ENCODE measurements at places on chromosomes 7 and 10.

GRCh38 chr7:36281945-36282717 is 107.5 kb upstream of the ANLN start:
- peak; percentile 33 for DNase-seq

DNA sequence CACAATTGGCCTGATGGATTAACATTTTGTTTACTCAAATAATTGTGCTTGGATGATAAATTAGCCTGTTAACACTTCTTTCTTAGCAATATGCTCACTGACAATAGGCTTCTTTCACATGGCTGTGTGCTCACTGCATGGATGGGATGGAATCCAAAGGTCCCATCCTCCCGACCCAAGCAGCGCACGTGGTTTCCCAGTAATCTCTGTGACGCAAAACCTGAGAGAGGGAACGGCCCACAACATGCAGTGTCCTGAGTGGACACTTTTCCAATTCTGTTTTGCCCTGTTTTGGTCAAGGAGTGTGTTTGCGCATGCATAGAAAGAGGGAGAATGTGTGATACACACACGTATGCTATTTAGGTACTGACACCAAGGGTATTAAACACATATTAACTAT is 42.1 kb upstream of the RASGEF1A start:
- DNase-seq: no peak

DNA sequence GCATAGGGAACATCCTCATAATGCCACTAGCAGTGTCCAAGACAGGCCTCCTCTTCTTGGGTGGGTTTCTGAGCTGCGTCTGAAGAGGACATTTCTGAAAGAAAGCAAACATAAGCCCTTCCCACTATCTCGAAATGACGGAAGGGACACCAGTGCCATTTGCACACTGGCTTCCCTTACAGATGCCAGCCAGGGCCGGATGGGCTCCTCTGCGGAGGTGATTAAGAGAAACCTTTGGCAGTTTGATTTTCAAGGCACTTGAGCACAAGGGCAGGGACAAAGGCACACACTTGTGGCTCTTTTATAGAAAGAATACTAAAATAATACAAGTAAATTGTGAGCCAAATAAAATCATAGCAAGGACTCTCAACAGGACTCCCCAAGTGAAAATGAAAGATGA is 106.6 kb upstream of the CELF2 start:
- no peak for DNase-seq

GRCh38 chr7:135960709-135961451 is 16.3 kb downstream of the MTPN start:
- no peak for DNase-seq

GRCh38 chr10:5524641-5525560 is at the start of gene CALML3:
CALML3 (plus strand) TSS chr10:5524961; CDS start chr10:5525086, 125 bp downstream.
- no peak for DNase-seq

DNA sequence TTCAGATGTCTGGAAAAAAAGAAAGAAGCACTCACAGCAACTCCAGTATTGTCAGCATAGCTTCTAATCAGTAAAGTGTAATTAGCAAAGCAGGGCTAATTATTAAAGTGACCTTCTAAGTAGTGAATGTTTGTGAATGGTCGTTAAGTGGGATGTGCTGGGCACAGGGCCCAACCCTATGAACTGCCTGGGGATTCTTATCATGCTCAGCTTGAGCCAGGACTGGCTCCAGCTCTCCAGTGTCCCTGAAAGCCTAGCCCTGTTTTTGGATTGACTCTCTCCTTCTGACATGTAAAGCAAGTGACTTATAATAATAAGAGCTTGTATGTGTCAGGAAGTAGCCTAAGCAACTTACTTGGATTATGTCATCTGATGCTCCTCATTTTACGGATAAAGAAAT is 9.5 kb upstream of the TBX20 start:
- DNase-seq: no peak

DNA sequence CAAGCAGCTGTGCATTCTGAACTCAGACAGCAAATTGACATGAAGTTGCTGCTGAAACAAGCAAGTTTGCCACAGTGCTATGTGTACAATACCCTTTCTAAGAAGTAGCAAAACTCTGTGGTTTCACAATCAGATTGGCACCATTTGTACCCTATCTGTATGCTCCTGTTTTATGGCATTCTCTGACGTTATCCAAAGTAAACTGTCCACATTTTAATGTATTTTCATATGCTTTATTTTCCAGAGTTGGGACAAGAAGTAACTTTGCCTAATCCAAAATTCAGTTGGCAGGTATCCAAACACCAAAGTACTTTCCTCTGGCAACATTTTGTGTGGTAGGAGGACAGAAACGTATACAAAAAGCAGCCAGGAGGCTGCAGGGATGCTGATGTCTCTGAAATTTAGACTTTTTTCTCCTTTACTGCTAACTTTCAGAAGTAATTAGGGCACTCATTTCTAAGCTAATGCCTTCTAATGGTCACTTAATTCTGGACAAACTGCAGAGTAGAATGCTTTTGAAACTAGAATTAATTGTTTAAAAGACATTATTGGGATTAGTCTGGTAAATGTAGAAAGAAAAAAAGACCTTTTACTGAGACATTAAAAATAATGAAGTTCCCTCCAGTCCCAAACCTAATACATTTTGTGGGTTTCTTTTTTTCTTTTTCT is 414.7 kb upstream of the NRP1 start:
- no peak for DNase-seq

GRCh38 chr10:47306387-47307210 is 6.6 kb downstream of the GDF10 start:
- no peak for DNase-seq

GRCh38 chr7:50684011-50684712 is 98.5 kb downstream of the GRB10 start:
- DNase-seq: no peak

- DNase-seq: no peak
Observed at GRCh38 chr10:17066000-17066399, 63.6 kb downstream of the CUBN start.

- no peak for DNase-seq
Observed at GRCh38 chr10:103558911-103559310, 65.4 kb downstream of the NEURL1 start.

GRCh38 chr10:45274364-45274763 is 41.0 kb downstream of the OR13A1 start:
- DNase-seq: no peak

DNA sequence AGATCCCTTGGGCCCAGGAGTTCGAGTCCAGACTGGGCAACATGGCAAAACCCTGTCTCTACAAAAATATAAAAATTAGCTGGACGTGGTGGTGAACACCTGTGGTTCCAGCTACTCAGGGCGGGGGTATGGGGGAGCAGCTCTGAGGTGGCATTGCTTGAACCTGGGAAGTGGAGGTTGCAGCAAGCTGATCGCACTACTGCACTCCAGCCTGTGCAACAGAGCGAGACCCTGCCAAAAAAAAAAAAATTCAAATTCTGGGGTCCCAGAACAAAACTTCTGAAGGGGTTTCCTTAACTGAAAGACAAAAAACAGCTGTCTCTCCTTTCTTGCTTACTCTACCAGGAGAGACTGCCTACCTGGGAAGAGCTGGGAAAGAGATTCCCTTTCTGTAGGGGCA is 27.0 kb downstream of the DNMBP start:
- no peak for DNase-seq

DNA sequence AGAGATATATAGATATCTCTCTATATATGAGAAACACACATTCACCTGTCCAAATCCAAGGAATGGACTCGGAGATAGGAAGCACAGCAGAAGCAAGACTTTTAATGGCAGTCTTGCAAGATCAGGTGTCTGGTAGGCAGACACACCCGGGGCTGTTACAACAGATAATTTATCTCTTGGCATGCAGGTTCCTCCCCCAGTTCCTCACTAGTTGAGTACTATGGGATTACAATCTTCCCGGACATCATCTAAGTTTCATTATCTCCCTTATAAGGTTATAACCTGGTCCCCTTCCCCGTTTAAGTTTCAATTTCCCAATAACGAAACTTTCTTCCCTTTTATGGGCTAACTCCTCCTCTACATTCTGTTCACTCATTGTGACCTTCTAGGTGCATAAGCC is 399.3 kb downstream of the PPP1R3A start:
- DNase-seq: no peak

- DNase-seq: peak; percentile 87
Observed at GRCh38 chr10:34739915-34740314, 75.2 kb downstream of the PARD3 start.

- peak; percentile 32 for DNase-seq
Observed at GRCh38 chr7:47416492-47417480, 165.1 kb downstream of the TNS3 start.

GRCh38 chr10:101351017-101351416 is 2.9 kb upstream of the BTRC start:
- DNase-seq: no peak

GRCh38 chr7:6423942-6424701 is 23.6 kb downstream of the DAGLB start:
- no peak for DNase-seq

- peak; percentile 80 for DNase-seq
Observed at GRCh38 chr7:519484-520390, at the start of gene PDGFA. PDGFA (minus strand) TSS chr7:519846; CDS start chr7:519001, 845 bp downstream.

DNA sequence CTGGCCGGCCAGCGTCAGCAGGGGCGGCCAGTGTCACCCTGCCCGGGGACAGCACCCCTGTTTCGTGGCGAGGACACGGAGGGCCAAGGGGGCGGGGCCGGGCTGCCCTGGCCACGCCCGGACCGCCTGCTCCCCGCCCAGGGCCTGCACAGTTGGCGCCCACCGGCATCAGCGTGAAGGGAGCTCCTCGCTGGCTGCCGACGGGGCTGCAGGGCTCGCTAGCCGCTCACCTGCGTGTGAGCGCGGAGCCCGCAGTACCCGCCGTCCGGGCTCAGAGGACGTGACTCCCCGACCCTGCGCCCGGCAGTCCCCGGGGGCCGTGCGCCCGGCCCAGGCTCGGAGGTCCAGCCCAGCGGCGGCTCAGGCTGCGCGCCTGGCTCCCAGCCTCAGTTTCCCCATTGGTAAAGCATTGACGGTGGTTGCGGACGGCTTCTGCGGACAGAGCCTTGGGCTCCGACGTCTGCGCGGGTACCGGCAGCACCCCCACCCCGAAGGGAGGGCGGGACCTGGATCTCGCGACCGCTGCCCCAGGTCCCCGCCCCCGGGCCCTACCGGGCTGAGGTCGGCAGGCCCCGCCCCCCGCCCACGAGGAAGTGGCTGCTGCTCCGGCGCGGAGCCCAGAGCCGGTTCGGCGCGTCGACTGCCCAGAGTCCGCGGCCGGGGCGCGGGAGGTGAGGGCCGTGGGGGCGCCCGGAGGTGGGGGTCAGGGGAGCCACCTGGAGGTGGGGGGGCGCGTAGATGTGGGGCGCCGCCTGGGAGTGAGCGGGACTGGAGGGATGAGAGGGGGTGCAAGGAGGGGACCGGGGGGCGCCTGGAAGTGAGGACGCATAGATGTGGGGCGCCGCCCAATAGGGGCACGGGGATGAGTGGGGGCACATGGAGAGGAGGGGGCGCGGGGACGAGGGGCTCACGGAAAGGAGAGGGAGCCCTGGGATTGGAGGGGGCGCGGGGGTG is at the start of gene ARPC1B:
ARPC1B (plus strand) TSS at position 620 of the 954 bp plus-strand sequence. CDS start 10,985 bp downstream, outside the sequence.
- DNase-seq: peak; percentile 76

- peak; percentile 30 for DNase-seq
Observed at GRCh38 chr10:55203319-55203718, 402.3 kb upstream of the PCDH15 start.

DNA sequence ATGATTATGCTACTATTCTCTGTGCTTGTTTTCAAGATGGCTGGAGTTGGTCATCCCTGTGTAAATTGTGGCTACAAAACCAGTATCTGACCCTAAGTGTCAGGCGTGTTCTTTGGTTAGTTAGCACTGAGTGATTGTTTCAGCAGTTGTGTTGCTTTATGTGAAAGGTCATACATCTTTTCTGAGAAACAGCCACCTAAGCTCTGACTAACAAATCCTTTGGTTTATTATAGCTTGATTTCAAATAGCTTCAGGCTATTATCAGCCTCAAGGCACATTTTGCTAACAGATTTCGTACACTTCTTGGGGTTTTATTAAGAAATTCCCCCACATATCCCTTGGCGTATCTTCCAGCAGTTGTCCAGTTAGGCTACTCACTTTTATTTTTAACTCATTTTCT is 4.8 kb upstream of the ADRB1 start:
- no peak for DNase-seq

- peak; percentile 96 for DNase-seq
Observed at GRCh38 chr7:107035446-107035845, 9.1 kb upstream of the PRKAR2B start.

GRCh38 chr10:114492351-114493037 is 88.2 kb upstream of the AFAP1L2 start:
- no peak for DNase-seq

DNA sequence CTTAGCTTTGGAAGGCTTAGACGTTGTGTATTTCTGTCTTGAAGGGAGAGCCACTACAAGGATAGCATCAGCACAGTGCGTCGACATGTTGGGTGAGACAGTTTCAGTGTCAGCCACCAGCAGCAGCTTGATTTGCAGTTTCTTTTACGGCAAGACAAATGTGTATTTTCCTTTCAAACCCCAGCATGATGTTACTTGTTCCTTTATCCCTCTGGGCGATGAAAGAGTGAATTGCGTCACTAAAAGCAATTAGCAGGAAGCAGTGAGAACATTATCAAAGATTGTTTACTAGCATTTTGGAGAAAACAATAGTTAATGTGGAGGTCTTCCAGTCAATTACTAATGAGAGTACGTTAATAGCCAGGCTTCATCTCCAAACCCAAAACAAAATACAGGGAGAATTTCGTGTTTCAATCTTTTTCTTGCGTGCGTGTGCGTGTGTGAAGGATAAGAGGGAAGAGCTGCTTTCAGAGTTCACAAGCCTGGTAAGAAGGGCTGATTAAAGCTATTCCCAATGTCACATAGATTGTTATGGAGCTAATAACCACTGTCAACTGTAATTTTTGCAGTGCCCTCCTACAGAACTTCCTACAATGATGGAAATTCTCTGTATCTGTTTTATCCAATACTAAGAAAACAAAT is 157.1 kb upstream of the AOAH start:
- no peak for DNase-seq

- DNase-seq: no peak
Observed at GRCh38 chr10:32947586-32947985, 10.4 kb downstream of the ITGB1 start.

- no peak for DNase-seq
Observed at GRCh38 chr7:16603633-16604032, 41.9 kb downstream of the ANKMY2 start.

DNA sequence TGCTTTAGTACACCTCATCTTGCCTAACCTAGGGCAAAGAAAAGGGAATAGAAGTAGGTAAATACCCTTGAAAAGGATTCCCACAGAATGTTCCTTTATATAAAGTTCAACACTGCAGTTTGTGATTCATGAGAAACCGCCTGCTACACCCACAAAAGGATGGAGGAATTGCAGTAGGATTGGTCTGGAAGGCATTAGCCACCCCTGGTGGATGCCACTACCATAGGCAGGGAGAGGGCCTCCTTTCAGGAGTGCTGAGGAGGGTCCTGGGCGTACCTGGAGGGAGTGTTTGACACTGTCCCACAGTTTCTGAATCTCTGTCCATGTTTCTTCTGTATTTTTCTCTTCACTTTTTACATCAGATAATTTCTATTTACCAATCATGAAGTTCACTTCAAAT is 221.8 kb upstream of the TMEM72 start:
- no peak for DNase-seq

- DNase-seq: no peak
Observed at GRCh38 chr7:150631084-150631826, 930 bp downstream of the GIMAP6 start.

Data from mesenchymal stem cell (in vitro differentiated cells and primary cell).